Natural killer cell (primary cell): ENCODE measurements at places on chromosomes 5 and 9.

DNA sequence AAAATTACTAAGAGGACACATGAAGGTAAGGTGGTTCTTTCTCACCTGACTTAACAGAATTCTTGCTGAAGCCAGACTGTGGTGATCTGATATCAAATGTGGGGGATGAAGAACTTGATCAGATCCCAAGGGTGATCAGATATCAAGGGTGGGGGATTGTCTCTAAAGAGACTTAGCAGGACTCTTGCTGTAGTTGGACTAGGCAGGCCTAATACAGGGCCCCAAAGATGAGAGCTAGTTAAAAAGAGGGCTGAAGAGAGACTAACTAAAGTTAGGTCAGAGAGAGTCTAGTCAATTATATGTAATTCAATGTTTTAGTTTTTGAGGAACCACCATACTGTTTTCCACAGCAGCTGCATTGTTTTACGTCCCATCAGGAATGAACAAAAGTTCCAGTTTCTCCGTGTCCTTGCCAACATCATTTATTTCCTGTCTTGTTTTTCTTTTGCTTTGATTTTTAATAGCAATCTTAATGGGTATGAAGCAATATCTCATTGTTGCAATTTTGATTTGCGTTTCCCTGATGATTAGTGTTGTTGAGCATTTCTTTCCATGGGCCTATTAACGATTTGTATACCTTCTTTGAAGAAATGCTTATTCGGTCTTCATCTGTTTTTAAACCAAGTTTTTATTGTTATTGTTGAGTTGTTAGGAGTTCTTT, 77.6 kb upstream of the ALDH1A1 start:
- DNase-seq: no peak

DNA sequence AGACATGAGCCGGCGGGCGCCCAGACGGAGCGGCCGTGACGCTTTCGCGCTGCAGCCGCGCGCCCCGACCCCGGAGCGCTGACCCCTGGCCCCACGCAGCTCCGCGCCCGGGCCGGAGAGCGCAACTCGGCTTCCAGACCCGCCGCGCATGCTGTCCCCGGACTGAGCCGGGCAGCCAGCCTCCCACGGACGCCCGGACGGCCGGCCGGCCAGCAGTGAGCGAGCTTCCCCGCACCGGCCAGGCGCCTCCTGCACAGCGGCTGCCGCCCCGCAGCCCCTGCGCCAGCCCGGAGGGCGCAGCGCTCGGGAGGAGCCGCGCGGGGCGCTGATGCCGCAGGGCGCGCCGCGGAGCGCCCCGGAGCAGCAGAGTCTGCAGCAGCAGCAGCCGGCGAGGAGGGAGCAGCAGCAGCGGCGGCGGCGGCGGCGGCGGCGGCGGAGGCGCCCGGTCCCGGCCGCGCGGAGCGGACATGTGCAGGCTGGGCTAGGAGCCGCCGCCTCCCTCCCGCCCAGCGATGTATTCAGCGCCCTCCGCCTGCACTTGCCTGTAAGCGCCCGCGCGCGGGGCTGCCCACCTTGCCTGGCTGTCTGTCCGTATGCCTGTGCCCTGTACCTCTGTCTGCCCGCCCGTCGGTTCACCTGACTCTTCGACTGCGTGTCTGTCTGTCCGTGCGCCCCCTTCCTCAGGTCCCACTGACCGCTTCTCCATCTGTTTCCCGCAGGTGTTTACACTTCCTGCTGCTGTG, 412 bp downstream of the FGF18 start:
- no peak for DNase-seq

- peak; percentile 18 for DNase-seq
These were observed 1.9 kb upstream of the ANKRD18A start for GRCh38 chr9:38622288-38622674.

DNA sequence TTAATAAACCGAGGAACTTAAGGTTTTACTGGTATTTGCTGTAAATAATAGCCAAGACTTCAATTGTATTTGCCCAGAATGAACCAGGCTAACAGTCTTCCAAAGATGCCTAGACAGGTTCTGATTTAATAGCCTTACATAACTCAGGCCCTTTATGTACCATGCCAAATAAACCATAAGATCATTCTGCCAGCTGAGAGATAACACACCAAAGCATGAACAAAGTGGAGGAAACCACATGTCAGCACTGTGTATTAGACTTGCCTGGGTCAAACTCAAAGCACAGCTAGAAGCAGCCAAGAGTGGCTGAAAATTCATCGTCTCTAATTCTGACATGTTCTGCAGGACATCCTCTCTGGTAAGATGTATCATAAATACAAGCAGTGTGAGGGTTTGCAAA, 319.3 kb upstream of the ZNF608 start:
- DNase-seq: no peak

DNA sequence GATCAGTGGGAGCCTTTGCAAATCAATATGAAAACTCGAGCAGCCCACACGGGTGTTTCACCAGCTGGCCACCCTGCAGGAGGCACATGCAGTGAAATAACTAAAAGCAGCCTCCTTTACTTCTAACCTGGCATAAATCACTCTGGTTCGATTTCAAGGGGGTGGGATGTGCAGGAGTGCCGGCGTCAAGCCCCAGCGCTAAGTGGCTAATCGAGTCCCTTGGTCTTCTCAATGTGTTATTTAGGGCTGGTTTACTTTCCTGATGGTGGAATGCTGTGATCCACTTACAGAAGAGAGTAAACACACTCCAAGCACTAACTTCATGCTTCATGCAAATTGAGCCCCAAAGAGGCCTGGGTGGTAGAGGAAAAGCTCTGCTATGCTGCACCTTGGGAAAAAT, 109.4 kb downstream of the TMEM174 start:
- no peak for DNase-seq

DNA sequence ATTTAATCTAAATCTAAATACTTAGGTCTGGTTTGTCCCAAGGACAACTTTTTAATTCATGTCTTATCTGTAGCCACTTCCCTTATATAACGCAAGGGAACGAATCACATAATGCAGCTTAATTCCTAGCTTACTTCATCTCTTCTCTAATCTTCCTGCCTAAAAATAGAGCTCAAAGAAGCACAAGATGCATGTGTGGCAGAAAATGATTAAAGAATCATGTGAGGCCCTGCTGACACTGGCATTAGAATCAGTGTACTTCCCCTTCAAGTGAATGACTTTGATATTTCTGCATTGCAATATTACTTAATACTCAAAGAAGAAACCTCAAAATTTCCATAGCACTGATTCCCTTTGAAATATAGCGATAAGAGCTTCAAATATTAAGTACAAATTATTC, 317.9 kb upstream of the FTMT start:
- no peak for DNase-seq

DNA sequence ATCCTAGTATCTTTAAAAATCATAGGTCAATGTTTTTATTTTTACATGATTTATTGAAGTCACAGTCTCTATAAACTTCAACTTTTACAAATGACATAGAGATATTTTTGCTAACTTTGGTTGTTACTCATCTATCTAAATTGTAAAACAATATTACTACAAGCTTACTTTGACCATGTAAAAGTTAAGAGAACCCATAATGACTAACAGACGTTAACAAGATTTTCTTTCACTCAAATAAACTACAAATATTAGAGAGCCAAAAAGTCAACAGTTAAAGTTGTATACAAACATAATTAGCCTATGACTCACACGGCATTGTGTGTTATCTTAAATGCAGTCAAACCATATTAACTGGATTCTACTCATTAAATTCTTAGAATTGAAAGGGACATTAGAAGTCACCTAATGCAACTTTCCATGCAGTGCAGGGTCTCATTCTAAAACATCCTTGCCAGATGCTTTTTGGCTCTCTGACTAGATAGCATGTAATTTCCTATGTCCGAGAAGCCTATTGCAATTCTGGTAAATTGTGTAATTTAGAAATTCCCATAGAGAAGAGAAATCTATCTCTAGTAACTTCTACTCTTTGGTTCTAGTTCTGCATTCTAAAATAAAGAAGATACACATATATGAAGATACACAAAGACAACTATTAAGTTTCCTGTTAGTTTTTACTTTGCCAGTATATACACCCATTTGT, 42.2 kb upstream of the UGT3A2 start:
- DNase-seq: no peak

DNA sequence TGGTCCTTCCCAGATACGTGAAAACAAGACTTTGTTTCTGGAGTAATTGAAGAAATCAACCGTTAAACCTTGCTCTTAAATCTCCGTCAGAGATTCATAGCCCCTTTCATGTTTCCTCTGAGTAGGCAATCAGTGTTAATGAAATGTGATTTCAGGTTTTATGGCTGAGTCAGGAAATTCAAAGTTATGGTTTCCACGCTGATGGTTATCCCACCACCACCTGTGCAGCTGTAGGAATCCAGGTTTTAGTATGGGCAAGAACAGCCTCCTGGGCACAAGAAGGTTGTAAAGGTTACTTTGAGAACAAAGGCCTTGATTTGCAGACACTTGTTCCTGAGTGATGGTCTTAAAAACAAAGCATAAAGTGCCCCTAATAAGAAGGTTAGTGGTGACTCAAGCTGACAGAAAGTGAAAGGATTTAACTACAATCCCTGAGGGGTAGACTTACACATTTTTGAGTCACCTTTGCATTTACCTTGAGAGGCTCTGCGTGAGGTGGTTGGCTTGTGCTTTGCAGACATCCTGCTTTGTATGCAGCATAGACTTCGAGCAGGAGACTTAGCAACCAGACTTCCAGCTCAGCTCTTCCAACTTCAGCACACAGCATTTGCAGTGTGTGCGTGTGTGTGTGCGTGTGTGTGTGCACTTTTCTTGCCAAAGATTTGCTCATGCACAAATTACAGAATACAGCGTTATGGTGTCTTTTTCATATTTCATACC, 159.6 kb downstream of the TLE4 start:
- no peak for DNase-seq

DNA sequence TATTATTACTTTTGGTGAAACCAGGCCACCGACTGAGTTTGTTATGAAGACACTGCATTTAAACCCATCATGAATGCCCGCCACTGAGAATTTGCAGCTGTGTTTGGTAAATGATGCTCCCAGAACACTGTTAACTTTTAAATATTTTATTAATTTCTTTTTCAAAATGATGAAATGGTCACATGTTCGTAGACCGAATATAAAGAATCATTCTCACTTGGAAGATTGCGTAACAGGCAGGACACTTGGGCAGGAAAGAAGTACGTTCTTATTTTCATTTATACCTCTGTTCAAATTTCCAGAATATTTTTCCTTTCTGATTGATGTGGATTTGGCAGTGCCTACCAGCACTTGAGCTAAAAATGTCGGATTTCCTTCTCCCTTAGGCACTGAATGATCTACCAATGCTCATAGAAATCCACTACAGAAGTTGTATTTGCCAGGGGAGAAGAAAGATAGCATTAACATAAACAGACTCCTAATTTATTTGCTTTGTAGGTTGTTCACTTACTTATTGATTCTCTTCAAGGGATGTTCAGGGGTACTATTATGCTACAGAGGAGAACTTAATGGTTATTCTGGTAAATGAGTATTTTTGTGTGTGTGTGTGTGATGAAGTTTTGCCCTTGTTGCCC, 13.8 kb downstream of the CYFIP2 start:
- no peak for DNase-seq

- DNase-seq: no peak
These were observed 51.3 kb downstream of the LHFPL2 start for GRCh38 chr5:78597068-78597973.

DNA sequence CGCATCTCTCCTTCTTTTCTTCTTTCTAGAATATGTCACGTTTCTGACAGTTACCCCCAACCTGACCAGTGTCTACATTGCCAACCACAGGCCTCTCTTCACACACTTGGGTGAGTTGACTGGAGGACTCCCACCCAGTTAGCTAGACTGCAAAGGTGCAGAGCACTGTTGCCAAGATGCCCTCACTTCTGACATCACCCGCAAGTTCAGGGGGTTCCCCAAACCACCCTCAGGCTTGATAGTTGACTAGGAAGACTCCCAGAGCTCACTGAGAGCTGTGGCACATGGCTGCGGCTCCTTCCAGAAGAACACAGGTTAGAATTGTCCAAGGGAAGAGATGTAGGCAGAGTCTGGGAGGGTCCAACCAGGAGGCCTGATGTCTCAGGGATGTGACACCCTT, 17.2 kb downstream of the ADAMTS13 start:
- DNase-seq: no peak

GRCh38 chr5:76413746-76414145, 10.7 kb downstream of the IQGAP2 start:
- DNase-seq: no peak

- no peak for DNase-seq
These were observed 23.4 kb downstream of the SH3TC2 start for GRCh38 chr5:149039506-149039905.

DNA sequence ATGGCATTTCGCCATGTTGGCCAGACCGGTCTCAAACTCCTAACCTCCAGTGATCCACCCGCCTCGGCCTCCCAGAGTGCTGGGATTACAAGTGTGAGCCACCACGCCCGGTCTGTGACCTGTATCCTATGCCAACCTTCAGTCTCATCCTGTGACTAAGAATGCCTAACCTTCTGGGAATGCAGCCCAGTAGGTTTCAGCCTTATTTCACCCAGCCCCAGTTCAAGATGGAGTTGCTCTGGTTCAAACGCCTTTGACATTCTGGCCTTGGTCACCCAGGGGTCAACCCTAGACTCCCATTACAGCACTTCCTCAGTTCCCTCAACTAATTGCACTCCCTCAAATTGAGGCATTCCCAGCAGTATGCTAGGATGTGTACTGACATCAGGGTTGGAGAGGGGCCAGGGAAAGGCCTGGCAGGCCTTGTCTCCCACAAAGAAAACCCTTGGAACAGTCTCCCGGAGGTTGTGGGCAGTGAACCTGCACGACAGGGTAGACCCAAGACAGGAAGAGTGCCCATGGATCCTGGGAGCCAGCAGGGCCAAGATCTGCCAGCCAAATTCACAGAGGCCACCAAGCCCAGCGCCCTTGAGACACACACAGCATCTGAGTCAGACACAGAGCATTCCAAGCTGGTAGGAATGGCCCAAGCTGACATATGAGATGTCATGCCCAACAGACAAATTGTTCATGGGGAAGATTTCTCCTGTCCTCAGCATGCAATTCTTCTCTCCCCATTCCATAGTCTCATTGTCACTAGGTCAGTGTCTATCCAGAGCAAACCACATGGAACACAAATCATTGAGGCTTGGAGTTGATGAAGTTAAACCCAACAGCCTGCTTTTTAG, 24.9 kb upstream of the SMU1 start:
- DNase-seq: no peak

GRCh38 chr5:125026867-125027731, 280.7 kb upstream of the ZNF608 start:
- DNase-seq: no peak

DNA sequence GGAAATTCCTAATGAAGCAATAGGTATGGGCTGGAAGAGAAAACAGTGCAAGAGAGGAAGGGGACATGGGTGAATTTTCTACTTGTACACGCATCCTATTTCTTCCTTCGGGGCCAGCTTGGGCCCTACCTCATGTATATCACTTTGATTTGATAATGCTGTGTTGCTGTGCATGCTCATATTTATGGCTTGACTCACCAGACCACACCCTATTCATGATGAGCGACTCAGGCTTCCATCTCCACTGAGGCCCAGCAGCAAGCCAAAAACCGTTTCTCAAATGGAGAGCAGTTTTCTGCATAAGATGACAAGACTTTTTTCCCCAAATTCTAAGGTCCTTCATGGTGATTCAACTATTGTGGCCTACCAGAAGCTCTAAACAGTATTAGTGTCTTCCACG, 2039.1 kb upstream of the CDH9 start:
- no peak for DNase-seq
